CD4-positive, alpha-beta T cell treated with Interleukin-12 subunit alpha and Interleukin-12 subunit beta, for 1 hour (primary cell): ENCODE measurements at places on chromosomes 5 and 9.

DNA sequence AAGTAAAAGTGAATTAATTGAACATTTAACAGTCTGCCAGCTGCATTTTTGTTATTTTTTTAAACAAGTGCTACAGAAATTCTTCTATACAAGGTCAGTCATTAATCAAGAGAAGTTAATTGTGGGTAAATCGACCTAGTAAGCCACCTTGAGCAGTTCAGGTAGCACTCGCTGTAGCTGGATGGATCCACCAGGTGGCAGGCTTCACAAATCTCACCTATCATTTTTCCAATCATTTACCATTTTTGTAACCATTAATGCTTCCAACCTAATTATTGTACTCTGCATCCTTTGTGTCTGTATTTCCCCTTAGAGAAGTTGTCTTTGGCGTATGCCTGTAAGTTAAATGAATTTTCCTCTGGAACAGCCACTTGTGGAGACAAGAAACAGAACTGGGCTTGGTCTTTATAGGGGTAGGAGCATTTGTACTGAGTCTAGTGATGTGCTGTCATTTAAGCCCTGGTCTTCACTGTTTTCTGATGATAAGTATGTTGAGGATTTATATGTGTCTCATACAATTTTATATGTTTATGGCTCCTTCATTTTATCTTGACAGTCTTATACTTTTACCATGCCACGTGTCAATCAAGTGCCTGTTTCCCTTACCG is 39.5 kb downstream of the CD180 start:
- DNase-seq = peak; percentile 70

DNA sequence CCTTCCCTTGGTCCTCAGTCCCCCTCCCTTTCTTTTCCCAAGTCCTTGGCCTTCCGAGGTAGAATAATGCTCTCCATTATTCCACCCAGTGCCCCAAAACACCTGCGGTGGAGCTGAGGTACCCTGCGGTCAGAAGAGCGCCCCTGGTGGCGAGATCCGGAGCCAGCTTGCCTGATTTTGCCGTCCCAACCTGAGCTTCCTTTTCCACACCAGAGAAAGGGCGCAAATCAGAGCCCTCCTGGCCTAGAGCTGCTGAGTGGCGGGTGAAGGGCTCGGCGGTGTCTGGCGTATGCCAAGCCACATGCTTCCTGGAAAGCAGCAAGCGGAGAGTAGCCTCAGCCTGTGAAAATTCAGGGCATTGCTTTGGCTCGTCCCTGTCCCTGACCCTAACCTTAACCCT is 21.1 kb upstream of the CARTPT start:
- DNase-seq = no peak

DNA sequence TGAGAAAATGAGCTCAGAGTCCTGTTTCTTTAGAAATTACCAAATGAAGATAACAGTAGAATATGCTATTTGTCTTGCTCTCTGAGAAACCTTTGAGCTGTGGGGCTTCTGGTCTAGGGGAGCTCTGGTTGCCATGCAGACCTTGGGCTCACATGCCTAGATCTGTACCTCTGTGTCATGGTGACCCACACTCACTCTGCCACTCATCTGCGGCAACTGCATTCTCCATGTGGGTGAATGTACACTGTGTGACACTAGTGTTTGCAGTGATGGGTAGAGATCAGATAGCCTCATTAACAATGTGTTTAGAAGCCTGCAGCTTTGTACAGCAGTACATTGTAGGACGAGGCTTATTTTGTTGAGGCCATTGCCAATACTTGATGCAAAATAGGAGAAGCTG is 521.2 kb downstream of the CHSY3 start:
- no peak for DNase-seq

DNA sequence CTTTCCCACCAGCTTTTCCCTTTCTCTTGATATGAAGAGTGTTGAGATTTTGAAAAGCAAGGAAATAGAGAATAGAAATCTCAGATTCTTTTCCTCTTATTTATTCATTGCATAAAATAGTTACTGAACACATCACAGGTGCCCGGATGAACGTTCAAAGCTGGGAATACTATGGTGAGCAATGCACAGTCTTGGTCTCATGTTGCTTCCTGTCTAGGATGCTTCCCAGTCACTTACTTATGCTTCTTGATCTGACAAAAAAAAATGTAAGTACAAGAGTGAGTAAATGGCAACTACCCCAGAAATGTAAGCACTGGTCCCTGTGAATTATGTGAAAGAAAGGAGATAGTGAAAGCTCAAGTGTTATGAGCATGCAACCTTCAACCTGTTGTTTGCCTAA is 153.5 kb upstream of the S1PR3 start:
- DNase-seq = no peak

GRCh38 chr5:31396611-31397295 is 135.1 kb downstream of the DROSHA start:
- no peak for DNase-seq

DNA sequence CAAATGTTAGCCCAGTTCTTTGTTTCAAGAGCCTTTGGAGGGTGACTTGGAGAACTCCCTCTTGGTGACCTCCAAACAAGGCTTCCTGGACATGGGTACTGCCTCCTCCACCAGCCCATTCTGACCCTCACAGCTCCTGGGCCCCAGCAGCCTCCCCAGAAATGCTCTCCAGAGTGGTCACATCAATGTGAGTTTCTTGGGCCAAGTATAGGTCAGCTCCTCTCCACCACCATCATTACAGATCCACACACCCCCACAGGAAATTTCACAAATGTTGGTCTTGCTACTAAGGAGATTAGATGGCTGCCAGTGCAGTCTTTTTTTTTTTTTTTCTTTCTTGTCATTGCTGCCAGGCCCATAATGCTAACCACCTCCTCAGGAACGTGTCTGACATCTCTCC is 410.7 kb downstream of the DTWD2 start:
- DNase-seq = no peak

DNA sequence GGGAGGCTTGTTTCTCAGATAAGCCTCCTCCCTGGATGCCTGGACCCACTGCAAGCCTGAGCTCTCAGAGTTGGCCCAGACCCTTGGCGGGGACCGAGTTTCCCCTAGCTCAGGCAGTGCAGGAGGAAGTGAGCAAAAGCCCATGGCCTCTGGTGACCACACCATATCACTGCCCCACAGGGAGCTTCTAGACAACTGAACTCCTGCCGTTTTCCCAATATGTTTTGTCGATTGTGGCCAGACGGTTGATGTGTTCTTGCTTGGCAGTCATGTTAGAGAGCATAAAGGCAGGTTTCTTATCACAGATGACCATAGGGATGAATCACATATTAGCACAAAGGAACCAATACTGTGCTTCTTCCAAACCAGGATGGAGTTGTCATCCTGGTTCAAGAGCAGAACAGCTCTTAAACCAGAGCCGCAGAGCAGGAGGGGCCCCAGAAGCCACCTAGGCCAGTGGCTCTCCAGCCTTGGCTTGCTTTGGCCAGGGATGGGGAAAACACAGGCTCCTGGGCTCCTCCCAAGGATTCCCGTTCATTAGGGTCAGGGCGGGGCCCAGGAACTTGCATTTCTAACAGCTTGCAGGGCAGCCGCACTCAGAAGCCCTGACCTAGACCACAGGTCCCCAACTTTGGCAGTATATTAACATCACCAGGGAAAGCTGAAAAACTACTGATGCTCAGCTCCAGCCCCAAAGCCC is 113.1 kb upstream of the TBC1D2 start:
- DNase-seq = no peak

- DNase-seq = no peak
These were observed 12.6 kb upstream of the MLLT3 start for GRCh38 chr9:20634895-20635294.

- no peak for DNase-seq
These were observed 15.5 kb upstream of the FAM120AOS start for GRCh38 chr9:93468763-93469456.

DNA sequence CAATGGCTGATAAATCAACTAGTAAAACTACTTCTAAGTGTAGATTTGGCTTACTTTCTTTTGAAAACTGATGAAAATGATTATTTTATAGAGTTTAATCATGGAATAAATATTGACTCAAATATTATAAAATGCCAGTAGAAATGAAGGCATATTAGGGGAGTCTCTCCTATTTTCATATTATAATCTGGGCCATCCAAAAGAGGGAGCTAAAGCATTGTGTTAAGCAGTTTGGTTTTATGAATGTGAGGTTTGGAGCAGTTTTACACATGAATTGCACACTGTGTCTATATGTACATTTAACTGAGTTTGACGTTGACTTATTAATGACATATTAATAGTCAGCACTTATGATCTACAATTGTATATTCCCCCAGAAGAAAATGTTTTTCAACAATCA is 17.4 kb downstream of the CDH9 start:
- no peak for DNase-seq

- DNase-seq = no peak
These were observed 45.4 kb upstream of the LIFR start for GRCh38 chr5:38601863-38602298.

DNA sequence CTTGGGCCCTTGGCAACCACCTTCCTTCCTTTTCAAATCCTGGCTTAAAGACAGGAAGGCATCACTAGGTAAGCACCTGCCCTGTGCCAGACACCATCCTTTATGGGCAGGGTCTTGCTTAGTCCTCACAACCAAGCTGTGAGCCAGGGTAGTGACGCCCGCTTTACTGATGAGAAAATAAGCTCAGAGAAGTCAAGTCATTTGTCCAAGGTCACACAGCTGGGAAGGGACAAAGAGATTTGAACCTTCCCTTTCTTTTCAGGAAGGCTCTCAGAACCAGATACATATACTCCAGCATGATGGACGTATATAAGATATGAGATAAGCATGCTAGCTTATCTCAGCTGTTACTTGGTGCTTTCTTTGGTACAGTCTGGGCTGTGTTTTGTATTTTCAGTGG is 76.9 kb downstream of the SH3PXD2B start:
- no peak for DNase-seq

DNA sequence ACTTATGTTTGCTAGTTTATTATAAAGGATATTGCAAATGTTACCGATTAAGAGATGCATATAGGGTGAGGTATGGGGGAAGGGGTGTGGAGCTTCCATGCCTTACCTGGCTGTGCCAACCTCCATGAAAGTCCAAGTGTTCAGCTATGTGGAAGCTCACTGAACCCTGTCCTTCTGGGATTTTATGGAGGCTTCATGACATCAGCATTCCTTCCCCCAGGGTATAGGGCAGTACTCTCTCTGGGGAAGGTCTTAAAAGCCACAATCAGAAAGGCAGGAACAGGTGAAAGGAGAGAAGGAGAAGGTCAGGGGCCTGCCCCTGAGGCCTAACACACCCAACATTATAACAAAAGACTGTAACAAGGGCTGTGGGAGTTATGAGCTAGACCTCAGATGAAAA is 592.6 kb downstream of the PDE4D start:
- DNase-seq = no peak

DNA sequence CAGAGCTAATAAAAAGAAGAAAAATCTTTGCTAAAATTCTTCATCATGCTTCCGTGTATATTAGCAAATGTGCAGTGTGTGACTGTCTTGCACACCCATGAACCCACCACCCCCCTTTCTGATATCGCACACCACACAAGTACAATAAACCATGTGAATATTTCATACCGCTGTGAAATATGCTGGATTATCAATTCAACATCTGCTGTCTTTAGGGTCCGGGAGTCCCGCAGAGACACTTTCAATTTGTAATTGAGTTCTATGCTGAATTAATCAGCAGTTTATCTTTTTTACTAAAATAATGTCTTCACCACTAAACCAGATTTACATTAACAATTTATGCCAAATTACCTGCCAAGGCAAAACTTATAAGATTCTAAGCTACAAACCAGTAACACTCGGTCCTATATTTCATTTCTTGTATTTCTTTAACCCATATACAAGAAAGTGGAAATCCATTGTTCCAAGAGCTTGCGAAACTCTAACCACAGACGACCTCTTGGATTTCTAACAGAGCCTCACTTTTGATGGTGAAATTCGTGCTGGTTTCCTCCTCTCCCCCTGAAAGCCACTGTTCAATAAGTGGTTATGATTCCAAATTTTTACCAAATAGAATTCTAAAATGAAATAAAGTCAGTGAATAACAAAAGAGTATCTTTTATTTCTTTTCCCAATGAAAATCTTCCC is 44.2 kb downstream of the PSMB7 start:
- no peak for DNase-seq

- DNase-seq = no peak
These were observed 45.7 kb downstream of the NSUN2 start for GRCh38 chr5:6587171-6587570.

GRCh38 chr5:40080191-40080590 is 599.5 kb upstream of the PTGER4 start:
- DNase-seq = no peak

- no peak for DNase-seq
These were observed 97.1 kb downstream of the ADAMTS12 start for GRCh38 chr5:33794550-33795181.

DNA sequence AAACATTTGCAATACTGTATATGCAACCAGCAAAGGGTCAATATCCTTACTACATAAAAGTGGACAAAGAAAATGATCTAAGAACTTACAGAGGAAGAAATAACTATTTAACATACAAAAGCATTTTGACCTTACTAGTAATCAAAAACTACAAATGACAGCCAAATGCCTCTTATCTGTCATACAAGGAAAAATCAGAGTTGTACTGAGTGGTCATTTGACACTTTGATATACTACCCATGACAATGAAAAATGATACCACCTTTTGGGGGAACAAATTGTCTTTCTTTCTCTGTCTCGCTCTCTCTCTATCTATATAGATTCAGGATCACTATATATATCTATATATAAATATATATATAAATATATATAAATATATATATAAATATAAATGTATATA is 50.4 kb upstream of the ZSWIM6 start:
- DNase-seq = no peak

GRCh38 chr9:35996358-35996970 is 38.5 kb upstream of the OR2S2 start:
- DNase-seq = no peak

- no peak for DNase-seq
These were observed 68.2 kb upstream of the CHD1 start for GRCh38 chr5:98997000-98997399.

GRCh38 chr9:37618817-37619216 is 26.4 kb upstream of the TOMM5 start:
- DNase-seq = no peak

DNA sequence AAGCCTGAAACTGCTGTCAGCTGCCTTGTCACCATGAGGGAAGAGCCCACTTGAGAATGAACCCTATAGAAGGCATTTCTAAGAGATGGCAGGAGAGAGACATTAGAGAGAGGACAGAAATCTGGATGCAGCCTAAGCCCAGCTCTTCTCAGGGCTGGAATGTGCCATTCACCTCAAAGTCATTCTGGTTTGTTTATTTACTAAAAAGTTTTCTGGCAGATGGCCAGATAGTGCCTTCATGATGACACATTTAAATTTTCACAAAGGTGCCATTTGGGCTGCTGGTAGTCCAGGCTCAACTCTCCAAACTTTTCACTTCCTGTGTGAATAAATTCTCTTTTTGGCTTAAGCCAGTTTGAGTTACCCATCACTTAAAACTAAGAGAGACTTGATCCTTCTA is 144.6 kb upstream of the ZNF366 start:
- DNase-seq = no peak

DNA sequence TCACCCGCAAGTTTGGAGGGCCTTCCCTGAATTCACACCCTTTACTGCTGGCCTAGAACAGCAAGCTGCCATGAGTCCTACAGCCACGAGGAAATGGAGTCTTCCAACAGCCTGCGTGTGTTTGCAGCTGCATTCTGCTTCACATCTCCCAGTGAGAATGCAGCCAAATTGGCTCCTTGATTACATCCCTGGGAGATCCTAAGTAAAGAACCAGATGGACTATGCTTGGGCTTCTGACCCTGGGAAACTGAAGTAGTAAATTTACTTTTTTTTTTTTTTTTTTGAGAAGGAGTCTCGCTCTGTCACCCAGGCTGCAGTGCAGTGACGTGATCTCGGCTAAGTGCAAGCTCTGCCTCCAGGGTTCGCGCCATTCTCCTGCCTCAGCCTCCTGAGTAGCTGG is 617.0 kb upstream of the CDH18 start:
- no peak for DNase-seq
